ENCODE measurements at places on chromosomes 2 and 18.
A peak's percentile ranks its signal among the peaks of the same experiment; 100 is the strongest.

- DNase-seq, result no peak
Observed at GRCh38 chr2:43778233-43778632, 4.4 kb downstream of the DYNC2LI1 start.

DNA sequence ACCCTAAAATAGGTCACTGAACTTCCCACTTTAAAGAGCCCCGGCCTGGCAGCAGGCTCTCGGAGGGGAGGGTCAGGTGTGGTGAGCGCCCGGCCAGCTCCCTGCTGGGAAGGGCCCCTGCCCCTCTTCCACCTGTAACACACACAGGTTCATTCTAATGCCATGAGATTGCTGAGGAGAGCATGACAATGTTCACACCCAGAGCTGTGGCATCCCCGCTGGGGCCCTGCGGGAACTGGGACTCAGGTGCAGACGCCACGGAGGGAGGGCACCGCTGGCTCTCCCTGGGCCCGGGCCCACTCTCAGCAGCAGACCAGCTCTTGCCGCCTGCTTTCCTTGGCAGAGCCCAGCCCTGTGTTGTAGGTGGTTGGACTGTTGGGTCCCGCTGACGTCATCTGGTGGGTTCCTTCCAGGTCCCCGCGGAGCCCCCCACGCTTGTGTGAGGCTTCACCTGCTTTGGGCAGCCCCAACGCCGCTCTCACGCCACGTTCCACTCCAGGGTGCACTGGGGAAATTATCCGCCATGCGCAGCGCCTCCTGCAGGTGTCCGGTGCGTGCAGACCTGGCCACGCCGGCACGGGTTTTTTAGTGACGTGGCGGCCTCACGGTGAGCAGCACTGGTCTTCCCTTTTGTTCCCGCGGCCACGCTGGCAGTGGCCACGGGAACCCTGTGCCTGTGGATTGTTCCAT lies 50.4 kb upstream of the KCNG2 start:
- no peak for DNase-seq

DNA sequence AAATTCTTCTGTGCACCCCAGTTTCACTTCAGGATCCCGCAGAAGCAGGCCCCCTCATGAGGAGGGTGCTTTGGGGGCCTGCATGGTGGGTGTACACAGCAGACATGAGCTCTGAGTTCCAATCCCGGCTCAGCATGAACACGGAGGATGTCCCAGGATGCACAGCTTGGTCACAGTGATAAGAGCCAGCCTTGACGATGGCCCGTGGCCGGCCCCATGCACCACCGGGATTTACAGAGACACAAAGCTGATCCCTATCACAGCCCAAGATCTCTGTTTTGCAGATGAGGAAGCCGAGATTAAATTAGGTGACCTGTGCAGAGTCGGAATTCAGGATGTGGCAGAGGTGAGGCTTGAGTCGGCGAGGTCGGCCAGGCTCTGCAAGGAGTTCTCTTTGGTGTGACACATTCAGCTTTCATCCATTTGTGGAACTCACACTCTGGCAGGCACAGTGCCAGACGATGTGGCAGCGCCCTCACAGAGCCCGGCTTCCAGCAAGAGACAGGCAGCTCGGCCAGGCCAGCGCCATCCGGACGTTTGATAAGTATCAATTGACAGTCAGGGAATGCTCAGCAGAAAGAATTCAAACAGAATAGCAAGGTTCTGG lies 456.3 kb upstream of the MYT1L start:
- no peak for DNase-seq

DNA sequence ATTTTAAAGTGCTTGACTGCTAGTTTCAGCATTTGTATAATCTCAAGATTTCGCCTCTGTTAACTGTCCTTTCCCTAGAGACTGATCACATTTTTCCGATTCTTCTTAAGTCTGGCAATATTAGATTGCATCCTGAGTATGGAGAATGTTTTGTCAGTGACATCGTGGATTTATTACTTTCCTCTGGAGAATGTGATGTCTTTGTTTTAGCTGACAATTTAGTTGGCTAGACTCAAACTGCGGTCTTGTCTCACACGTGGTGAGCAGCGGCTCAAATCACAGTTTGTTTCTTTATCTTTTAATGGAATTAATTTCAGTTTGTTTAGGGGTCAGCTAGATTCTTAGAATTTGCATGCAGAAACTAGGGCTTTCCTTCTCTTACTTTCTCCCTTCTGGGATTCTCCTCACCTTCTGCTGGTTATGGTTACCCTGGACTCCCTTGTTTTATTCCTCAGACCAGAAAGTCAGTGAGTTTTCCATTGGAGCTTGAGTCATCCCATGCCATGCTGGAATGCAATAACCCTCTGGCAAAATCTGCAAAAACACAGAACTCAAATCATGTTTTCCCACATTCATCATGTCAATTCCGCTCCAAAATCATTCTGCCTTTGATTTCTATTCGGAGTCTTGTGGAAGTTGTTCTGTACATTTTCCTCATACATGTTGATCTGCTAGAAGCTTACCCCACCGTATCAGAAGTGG lies 327.2 kb upstream of the TRIB2 start:
- no peak for DNase-seq

- no peak for DNase-seq
Observed at GRCh38 chr2:38246105-38246504, 131.0 kb downstream of the ATL2 start.

GRCh38 chr2:241035142-241035817 lies 36.9 kb downstream of the SNED1 start:
- DNase-seq, result no peak

DNA sequence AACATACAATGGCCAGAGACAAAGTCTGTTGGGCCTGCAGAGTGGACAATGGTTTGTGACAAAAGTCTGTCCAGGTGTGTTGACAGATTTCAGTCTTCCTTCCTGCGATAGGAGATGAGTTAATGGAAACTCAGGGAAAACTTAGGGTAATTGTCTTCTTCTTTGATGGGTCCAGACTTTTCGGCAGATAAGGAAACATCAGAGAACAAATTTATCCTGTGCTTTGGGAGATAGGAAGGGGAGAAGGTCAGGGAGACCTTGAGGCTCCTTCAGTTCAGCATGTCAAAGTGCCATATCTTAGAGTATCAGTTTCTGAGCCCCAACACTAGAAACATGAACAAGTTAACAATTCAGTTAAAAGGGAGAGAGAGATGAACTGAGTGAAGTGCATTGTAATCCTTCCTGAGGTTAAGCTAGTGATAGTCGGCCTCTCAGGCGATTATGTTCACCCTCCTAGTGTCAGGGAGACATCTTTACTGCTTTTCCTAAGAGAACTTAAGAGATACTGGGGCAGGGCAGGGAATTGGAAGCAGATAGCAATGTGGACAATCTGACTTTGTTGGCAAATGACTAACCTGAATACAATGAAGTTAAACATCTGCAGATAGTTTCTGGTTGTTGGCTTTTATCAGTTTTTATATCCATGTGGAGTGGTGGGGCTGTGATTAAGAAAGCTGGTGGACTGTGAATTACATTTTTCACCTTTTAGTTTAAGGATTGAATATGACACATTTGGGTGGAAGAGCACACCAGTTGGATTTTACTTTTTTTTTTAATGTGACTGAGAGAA lies 248.8 kb upstream of the FN1 start:
- DNase-seq, result no peak

- DNase-seq, result peak; percentile 41
Observed at GRCh38 chr2:88874063-88874657, 182.7 kb downstream of the RPIA start.

DNA sequence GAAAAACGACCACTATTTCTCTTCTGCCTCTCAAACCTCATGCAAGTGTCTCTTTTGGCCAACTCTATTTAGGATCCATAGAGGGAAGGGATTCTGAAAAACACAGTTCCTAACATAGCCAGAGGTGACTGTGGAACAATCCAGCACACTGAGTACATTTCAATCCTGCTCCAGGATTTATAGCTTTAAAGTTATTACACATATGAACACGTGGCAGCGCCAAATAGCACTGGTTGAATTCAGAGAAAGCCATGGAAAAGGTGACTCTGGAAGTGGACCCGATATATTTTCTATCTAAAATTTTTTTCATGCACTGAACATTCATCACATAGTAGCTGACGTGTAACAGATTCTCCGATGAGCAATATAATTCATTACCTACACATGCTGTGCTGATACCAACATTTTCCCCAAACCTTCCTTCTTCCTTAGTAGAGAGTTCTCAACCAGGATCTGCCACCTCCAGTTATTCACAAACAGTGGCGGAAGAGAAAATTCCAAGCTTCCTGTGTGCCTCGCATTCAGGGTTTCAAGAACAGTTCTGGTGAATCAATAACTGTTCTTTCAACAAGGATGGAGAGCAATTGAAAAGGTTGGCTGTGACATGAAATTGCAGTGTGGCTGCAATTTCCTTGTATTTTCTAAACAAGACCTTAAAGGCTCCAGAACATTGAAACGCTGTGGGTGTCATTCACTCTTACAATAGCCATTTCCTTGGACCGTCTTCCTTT lies 25.7 kb upstream of the TTR start:
- DNase-seq, result no peak

GRCh38 chr2:47903781-47904490 lies 2.4 kb downstream of the FBXO11 start:
- DNase-seq, result no peak

GRCh38 chr2:30392097-30392496 lies 54.9 kb upstream of the LCLAT1 start:
- no peak for DNase-seq

DNA sequence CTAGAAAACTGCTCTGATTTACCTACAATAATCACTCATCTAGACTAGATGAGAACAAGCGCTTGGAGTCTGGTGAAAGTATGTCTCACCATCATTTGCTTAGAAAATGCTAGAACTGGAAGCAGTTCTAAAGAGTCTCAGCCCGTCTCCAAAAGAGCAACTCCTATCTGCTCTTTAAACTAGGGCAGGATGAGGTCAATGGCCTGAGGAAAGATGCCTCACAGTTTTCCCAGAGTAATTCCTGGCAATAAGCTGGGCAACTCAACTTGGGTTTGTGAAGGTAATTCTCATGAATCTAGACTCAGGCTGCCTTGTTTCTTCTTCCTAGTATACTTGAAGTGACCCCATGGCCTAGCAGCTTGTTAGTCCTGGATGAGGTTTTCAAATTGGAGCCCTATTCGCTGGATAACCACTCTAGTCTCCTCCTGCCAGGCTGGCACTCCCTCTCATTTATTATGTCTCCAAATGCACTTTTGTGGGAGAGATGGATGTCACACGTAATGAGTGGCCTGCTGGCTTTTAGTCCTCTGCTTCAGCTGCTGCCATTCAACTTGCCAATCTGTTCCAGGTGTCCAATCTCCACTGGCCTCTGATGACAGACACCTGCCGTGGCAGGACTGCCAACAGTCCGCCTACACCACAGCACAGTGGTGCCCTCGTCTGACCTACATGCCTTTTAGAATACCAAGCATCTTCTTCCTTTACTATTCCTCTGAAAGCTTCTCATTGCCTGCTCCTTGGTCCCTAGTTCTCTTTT lies 80.9 kb downstream of the CABYR start:
- no peak for DNase-seq

GRCh38 chr2:12110074-12110473 lies 363.6 kb downstream of the LPIN1 start:
- DNase-seq, result no peak

DNA sequence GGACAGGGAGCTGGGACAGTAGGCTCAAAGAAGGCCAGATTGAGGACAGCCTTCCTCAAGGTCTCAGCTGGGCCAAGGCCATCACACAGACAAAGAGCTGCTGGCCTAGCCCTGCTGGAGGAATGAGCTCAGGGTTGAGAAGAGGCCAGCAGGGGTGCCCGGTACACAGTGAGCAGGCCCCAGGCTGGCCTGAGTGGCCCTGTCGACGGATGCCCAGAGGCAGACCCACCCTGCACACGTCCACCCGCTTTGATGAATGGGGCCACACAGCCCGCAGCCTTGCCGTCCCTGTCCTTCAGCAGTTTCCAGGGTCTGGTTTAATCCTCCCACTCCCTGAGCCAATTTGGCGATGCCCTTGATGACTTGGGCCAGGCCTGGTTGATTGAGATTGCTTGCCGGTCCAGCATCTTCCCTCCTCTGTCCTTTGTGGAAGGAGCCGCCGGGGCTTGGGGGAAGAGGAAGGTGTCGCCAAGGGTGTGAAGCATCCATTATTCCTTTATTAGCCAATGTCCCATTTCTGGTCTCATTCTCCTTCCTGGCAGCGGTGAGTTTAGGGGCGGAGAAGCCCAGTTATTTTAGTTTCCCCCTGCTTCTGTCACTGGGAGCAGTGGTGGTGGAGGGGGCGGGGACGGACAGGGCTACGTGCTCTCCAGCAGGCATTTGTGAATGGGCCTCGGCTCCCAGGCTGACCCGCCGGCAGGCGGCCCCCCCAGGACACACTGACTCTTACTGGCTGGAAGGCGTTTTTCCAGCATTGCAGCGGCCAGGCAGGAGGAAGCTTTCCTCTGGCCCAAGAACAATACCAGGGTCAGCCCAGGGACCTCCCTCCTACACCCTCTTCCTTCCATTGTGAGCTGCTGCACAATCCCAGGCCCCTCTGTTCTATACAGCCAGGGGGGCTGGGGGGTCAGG lies 141.8 kb downstream of the CTIF start:
- no peak for DNase-seq

- no peak for DNase-seq
Observed at GRCh38 chr2:223870840-223871611, 33.6 kb upstream of the AP1S3 start.

DNA sequence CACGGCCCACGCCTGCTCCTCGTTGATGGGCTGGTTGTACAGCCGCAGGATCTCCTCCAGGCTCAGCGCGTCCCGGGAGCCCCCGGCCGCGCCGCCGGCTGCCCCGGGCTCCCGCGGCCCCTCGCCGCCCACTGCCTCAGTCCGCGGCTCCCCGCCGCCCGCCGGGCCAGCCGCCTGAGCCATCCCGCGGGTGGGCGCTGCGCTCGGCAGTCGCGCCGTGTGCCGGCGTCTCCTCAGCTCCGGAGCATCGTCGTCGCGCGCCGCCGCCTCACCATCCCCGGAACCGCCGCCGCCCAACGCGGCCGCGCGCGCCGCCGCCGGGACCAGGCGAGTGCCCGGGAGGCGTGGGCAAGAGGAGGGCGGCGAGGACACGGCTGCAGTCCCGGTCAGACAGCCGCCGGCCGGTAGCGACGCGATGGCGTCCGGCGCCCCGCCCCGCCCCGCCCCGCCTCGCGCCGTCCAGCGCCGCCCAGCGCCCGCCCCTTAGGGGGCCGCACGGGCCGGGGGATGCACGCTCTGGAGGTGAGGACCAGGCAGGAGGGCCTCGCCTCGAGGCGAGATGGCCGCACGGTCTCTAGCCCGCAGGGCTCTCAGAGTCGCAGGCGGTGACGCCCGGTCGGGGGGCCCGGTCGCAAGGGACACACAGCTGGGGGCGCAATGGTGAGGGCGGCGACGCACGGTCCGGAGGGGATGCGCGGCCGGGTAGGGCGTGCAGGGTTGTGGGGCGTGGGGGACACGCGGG lies at the start of gene SPIRE1:
TSS of gene SPIRE1 (minus strand) at position 424 of the 742 bp plus-strand sequence. CDS start at position 183, 241 bp downstream.
- DNase-seq, result peak; percentile 61

- DNase-seq, result no peak
Observed at GRCh38 chr18:354471-354870, 86.6 kb upstream of the THOC1 start.

DNA sequence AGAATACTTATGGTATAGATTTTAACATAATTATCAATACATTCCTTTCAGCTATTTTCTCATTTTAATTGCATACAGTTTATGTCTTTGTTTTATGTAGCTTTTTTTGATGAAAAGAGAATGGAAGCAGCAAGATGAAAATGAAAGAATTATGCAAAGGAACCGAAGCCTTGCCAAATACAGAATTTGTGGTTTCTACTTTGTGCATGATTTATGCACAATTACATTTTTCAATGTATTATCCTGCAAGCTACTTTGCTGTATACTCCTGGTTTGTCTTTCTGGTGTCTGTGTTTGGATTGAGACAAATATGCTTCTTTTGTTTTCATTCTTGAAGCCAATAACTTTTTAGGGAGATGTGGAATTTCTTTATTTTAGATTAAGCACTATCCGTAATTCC lies 1642.6 kb upstream of the CELF4 start:
- DNase-seq, result no peak

- DNase-seq, result no peak
Observed at GRCh38 chr18:55245211-55245614, 286.0 kb upstream of the CCDC68 start.

GRCh38 chr2:23918837-23919489 lies 8.0 kb downstream of the ATAD2B start:
- DNase-seq, result no peak
